ENCODE measurements at places on chromosomes 4 and X.
A peak's percentile ranks its signal among the peaks of the same experiment; 100 is the strongest.

GRCh38 chr4:71470524-71470923, 131.7 kb downstream of the SLC4A4 start:
- DNase-seq = no peak

GRCh38 chrX:39445336-39445735, 644.1 kb downstream of the MID1IP1 start:
- no peak for DNase-seq

DNA sequence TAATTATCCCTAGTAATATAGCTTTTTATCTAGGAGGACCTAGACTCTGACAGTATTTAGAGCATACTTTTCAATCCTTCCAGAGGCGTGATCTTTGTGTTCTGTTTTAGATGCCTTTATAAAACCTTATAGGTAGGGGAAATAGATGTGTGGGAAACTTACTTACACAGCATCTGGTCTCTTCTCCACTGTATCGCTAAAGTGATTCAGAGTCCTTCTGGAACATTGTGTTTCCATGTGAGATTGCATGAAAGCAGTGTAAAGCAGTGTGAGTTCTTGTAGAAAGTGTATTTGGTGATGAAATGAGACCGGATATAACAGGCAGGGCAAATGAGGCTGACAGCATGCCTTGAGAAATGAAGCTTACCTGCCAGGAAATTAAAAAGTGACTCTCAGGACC, 9.5 kb downstream of the GABRB1 start:
- no peak for DNase-seq

DNA sequence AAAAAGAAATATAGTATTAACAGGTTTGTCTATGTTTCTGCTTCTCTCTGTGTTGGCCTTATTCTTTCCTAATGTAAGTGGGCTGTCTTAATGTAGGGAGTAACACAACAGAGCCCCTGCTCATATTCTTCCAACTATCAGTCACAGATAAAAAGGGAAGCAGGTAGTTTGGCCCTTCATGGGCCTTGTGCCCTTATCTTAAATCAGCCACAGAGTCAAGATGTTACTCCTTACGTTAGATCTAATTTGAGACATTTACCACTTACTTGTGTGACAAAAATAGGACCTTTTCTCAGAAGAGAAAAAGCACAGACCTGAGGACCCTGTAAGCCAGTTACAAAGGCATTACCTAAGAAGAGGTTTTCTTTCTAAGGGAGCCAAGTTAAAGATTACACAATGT, 589.0 kb downstream of the GRXCR1 start:
- DNase-seq = no peak

DNA sequence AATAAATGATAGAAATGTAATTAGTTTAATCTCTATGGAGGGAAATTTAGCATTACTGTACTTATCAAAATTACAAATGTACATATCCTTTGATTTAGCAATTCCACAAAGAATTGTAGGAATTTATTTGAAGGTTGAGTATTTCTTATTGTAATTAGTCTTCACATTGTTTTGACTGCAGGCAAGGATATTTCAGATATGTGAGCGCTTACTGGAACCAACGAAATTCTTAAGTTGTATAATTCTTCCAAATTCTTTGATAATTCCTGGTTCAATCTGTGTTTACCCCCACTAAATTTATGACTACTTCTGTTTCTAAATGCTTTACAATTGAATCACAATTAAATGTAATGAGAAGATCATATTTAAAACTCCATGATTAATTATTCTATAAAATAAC, 26.9 kb upstream of the WWC2 start:
- no peak for DNase-seq

- DNase-seq = no peak
Observed at GRCh38 chr4:73541251-73541650, 59.7 kb downstream of the AFM start.

DNA sequence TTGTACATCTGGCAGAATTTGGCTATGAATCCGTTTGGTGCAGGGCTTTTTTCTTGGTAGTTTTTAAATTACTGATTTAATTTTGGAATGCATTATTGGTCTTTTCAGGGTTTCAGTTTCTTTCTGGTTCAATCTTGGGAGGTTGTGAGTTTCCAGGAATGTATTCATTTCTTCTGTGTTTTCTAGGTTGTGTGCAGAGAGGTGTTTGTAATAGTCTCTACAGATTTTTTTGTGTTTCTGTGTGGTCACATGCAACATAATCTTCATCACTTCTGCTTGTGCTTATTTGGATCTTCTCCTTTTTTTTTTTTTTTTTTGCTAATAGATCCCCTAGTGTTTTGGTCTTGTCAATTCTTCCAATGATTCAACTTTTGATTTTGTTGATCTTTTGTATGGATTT, 77.6 kb downstream of the FAAH2 start:
- DNase-seq = no peak

DNA sequence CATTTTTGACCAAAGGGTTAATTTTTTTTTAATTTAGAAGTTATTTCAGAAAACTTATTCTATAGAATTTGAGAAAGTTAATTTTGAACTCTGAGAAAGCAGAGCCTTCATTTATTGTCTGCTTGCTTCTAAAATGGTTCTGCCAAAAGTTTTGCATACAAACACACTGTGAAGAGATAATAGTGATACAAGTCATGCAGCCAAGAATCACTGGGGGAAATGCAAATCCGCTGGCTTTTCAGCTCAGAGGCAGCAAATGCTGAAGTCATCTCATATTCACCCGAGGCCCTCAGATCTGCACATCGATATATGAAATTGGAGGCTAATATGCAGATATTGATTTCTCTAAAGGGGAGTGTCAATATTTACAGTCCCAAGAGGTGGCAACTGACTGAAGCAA, 186.2 kb downstream of the KIT start:
- DNase-seq = no peak

DNA sequence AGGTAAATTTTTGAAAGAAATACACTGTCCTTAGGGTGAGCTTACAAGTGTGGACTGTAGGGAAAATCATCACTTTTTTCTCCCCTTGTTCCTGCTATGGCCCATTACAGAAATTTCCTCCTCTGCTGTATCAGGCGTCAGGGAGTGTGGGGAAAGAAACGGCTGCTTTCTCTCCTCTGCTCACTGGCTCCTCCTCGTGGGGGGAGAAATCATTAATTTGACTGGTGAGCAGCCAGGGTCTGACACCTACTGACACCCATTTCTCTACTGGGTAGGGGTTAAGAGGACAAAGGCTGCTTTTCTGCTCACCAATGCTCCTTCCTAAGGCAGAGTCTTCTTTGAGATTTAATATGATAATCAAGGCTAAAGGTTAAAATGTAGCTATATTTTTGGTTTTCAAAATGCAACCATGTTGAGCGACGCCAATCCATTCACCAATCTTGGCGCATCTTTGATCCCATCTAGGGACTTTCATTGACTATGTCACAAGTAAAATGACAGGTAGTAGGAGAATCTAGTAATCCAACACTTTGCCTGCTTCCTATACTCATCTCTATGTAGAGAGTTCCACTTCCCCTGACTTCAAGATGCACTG, 25.1 kb downstream of the SETD7 start:
- peak; percentile 45 for DNase-seq

GRCh38 chrX:100979881-100980607, 10.5 kb downstream of the ARL13A start:
- no peak for DNase-seq

- DNase-seq = no peak
Observed at GRCh38 chr4:93764639-93765246, 63.8 kb upstream of the ATOH1 start.

DNA sequence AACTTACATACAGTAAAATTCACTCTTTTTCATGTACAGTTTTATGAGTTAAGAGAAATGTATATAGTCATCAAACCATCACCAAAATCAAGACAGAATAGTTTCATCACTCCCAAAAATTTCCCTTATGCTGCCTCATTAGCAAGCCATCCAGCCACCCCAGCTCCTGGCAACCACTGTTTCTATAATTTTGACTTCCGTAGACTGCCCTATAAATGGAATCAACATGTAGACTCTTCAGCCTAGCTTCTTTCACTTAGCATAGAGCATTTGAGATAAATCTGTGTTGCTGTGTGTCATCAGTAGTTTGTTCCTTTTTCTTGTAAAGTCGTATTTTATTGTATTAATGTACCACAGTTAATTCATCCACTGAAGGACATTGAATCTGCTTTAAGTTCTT, 23.2 kb downstream of the HDX start:
- no peak for DNase-seq

DNA sequence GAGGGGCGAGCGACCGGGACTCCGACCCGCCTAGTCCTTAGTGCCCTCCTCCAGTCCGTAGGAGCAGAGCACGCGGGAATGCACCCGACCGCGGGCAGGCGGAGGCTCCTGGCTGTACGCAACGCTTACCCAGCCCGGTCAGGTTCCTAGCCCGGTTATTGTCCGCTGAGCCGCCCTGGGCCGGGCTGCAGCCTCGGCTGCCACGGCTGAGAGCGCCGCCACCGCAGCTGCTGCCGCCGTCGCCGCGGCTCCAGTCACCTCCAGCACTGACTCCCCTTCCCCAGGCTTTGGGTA, at the start of gene AMER1:
TSS of gene AMER1 (minus strand) at position 268 of the 294 bp plus-strand sequence. CDS start 12,422 bp downstream, outside the sequence.
- no peak for DNase-seq

GRCh38 chr4:41432881-41433280, 105.1 kb upstream of the LIMCH1 start:
- DNase-seq = no peak

DNA sequence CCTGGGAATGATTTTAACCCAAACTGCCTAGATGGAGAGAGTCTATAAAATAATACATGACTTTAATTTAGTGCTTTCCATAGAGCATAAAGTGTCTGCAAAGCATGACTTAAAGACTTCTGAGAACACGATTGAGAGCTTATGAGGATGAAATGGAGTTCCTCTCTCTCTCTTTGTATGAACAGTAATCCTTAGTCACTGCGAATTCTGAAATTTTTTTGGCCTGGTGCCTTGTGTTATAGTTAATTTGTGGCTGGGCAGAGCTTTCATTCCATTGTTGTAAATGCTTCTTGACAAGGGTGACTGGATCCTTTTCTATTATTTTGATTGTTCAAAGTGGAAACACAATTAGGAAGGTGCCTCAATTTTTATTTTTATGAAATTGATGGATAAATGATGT, 179.5 kb downstream of the CEP135 start:
- no peak for DNase-seq

DNA sequence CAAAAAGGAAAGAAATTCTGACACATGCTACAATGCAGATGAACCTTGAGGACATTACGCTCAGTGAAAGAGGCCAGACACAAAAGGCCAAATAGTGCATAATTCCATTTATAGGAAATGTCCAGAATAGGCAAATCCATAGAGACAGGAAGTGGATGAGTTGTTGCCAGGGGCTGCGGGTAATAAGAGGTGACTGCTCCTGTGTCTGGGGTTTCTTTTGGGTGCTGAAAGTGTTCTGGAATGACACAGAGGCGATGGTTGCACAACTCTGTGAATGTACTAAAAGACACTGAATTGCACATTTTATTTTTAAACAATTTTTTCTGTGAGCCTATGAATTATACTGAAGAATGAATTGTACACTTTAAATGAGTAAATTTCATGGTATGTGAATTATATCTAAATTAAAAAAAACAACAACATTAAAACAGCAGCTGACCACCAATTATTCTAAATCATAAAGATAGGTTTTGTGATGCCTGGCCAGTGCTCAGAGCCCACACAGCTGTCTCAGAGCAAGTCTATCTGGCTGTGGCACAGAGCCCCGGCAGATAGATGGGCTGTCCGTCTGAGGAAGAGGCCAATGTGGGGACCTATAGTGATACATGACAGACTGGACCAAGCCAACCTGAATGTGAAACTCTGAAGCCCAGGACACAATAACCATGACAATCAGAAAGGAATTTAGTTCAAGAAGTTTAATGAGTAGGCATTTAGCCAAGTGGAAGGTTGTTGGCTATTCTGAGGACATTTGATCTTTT, 23.5 kb upstream of the IRAK1 start:
- no peak for DNase-seq

DNA sequence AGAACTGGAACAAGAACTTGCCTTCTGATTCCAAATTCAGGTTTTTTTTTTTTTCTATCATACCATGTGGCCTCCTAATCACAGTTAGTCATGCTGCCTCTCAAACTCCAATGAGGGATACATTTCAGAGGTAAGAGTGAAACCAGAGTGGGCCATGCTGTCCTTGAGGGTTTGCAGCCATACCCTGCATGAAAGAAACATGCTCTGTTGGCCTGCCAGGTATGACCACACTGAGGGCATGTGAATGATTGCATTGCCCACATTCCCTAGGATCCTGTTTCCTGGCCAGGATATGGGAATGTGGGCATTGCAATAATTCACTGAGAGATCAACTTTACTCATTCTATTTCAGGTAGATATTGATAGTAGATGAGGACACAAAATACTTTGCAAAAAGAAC, 56.4 kb upstream of the DDIT4L start:
- no peak for DNase-seq

DNA sequence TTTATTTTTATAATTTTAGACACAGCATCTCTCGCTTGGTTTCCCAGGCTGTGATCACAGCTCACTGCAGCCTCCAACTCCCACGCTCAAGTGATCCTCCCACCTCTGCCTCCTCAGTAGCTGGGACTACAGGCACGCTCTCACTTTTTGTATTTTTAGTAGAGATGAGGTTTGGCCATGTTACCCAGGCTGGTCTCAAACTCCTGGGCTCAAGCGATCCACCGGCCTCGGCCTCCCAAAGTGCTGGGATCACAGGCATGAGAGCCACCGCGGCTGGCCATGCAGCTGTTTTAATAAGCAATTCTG, 39.1 kb downstream of the DHRSX start:
- DNase-seq = no peak

- no peak for DNase-seq
Observed at GRCh38 chrX:108270280-108270679, 167.9 kb downstream of the COL4A6 start.

- DNase-seq = no peak
Observed at GRCh38 chr4:111020961-111021360, 398.1 kb upstream of the PITX2 start.

- DNase-seq = no peak
Observed at GRCh38 chrX:11439846-11440245, 146.6 kb downstream of the AMELX start.

GRCh38 chrX:135382260-135382659, 39.5 kb upstream of the SMIM10L2A start:
- DNase-seq = no peak

DNA sequence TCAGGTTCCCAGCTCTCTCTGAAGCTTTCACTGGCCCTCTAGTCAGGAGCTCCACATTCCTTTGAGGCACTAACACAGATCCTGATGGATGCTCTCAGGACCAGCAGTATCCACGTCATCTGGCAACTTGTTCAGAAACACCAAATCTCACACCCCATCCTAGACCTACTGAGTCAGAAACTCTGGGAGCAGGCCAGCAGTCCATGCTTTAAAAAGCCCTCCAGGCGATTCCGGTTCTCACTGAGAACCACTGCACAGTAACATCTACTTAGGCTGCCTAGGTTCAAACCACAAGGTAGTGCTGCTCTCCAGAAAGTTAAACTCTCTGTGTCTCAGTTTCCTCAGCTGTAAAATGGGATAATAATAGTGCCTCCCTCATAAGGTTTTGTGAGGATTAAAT, 55.3 kb downstream of the CCDC158 start:
- DNase-seq = no peak

- DNase-seq = no peak
Observed at GRCh38 chr4:94472056-94472826, 20.5 kb downstream of the PDLIM5 start.
